ENCODE measurements at places on chromosomes 6 and 20.
A peak's percentile ranks its signal among the peaks of the same experiment; 100 is the strongest.

DNA sequence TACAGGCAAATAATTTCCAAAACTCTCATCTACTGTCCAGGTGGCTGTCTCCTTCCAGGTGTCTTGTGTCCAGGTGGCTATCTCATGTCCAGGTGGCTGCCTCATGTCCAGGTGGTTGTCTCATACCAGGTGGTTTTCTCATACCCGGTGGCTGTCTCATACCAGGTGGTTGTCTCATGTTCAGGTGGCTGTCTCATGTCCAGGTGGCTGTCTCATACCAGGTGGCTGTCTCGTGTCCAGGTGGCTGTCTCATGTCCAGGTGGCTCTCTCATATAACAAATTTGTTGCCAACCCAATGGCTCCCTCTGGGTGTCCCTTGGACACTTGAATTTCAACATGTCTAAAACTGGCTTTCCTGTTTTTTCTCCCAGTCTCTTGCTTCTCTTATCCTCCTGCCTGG is 14.3 kb upstream of the SLC22A3 start:
- no peak for DNase-seq

DNA sequence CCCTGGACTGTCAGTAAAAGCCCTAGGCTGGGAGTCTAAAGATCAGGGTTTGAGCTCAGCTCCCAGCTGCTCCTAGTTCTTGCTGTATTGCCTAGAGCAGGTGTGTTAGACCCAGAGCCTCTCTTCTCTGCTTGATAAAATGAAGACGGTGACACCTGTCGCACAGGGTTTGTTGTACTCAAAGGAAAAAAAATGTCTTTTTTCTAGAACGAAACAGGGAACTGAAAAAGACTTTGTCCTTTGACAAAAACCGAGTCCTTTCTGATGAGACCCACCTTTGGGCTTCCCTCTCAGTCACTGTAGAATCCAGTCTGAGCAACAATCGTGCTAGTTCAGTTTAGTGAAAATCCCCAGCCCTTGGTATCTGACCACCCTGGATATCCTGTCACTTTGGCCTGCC is 102.1 kb upstream of the LAMP5 start:
- DNase-seq: no peak

DNA sequence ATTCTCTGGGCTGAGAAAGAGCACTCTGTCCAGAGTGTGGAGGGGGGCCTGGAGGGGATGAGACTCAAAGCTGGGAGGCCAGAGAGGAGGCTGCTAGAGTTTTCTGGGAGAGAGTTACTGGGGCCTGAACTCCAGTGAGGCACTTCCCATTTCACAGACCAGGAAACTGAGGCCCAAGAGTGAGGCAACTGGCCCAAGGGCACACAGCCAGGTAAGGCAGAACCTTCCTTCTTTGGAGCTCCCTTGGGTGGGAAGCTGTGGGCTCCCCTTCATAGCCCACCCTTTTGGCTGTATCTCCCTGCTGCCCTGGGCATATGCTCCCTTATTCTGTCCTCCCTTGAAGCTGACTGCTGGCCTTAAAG is 34.4 kb downstream of the ANGPT4 start:
- no peak for DNase-seq

GRCh38 chr6:114140416-114140815 is 169.5 kb upstream of the HDAC2 start:
- no peak for DNase-seq

GRCh38 chr6:113377362-113377942 is 479.7 kb upstream of the MARCKS start:
- DNase-seq: no peak

DNA sequence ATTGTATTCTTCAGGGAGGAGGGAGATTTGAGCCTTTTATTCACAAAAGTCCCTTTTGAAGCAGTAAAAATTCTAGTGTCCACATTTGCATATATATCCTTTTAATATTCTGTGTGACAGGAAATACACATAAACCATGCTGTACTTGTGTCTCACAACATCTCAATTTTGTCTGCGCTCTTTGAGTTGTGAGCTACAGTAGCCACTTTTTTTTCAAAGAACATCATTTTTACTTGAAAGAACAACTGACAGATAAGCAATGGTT is 21.3 kb downstream of the LMBRD1 start:
- DNase-seq: no peak

DNA sequence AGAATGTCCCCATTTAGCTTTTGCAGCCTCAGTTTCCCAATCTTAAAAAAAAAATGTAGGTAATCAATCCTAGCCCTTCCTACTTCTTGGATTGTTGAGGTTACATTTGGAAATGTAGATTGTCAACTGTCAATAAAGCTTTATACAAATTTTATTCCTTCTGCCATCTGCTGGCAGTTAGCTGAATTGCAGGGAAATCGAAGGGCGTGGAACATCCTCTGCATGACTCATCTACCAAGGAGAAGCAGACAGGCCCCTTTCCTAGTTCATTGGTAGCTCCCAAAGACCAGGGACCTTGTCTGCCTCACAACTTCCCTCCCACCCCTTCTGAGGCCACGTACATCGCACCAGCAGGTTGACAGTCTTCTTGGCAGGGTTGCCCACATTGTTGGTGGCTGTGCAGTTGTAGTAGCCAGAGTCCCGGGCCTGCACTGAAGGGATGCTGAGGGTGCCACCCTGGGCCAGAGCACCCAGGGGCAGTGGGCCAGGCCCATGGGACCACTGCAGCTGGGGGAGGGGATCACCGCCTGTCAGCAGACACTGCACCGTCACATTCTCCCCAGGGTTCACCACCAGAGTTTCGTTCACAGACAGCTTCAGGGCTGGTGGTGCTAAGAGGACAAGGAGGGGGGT is 43.6 kb downstream of the MDGA1 start:
- peak; percentile 62 for DNase-seq

- DNase-seq: no peak
Measured at GRCh38 chr20:24742436-24742835, 206.6 kb upstream of the CST7 start.

- no peak for DNase-seq
Measured at GRCh38 chr6:131292145-131292938, 157.1 kb downstream of the AKAP7 start.

GRCh38 chr6:65746302-65746701 is 39.3 kb upstream of the EYS start:
- no peak for DNase-seq

DNA sequence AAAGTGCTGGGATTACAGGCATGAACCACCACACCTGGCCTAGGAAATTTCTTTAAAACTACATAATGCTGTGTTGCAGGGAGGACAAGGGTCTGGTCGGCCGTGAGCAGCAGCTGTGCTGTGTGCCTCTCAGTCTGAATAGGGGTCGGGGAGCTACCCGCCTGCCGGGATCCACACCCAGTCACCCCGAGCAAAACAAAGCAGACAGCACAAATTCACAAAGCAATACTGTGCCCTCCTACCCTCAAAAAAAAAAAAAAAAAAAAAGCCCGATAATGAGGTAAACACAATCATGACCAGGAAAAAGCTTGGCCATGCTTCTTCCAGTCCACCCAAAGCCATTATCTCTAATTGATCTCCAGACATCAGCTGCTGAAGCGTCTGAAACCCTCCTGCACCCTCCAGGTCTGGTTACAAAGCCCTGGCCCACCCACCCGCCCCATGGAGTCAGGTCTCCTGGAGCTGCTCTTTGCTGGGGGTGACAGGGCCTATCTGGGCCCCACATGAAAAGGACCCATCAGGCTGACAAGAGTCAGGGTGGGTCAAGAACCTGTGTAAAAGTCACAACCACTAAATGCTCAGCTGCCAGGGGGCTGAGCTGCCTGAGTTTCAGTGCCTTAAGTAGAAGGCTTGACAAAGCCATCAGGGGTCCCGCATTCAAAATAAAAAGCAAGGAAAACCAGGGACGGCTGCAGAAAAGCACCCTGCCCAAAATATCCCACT is 88.2 kb downstream of the NOL4L start:
- no peak for DNase-seq

GRCh38 chr6:284486-284885 is 7.8 kb upstream of the DUSP22 start:
- no peak for DNase-seq

DNA sequence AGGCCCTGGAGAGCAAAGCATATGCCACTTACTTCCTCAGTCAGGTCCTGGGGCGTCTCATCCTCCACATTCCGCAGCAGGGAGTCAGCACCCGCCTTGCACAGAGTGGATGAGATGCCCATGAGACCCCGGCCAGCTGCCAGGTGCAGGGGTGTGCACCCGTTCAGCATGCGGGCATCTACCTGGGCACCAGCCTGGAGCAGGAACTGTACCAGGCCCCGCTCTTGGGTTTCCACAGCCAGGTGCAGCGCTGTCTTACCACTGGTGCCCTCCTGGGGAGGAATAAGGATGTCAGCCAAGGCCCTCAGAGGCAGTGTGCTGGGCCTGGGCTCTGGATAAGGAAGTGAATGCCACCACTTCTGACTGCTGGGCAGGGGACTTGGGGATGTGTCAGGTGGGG is 2.7 kb upstream of the SLC35B2 start:
- DNase-seq: no peak

Measured in stimulated activated CD4-positive, alpha-beta T cell treated with anti-CD3 and anti-CD28 coated beads, Interleukin-2, amount 100 ng/mL, for 24 hours (primary cell).